ENCODE measurements at places on chromosomes 2 and 18.

DNA sequence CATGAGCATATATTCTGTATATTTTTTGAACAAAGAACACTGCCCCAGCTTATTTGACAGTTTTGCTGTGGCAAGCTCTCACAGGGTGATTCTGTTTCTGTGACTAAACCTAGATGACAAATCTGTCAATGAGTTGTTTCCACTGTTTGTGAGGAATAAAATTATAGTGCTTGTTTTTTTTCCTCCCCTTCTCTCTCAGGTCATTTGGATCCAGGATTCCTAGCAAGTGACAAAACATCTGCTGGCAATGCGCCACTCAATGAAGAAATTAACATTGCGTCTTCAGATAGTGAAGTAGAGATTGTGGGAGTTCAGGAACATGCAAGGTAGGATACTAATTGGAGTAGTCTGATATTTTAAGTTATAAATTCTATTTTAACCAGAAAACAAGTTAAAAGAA is 149.3 kb downstream of the HAUS1 start:
- no peak for DNase-seq

- no peak for DNase-seq
Measured at GRCh38 chr2:238895891-238896600, 48.2 kb downstream of the TWIST2 start.

DNA sequence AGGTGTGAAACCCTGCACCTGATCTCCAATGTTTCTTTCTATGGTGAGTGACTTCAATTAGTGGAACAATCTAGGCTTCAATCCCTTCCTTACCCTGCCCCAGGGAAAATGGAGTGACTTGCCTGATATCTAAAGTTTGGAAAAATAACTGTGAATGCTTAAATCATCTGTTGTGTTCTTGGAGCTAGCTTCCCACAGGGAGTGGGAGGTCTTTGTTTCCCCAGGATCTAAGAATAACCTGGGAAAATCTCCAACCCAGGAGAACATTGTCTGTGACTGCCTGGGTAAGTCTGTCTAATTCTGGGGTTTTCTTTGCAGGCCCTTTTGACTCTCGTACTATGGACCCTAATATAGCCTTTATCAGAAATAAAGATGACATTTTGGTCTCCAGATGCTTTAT is 13.6 kb upstream of the LDAH start:
- DNase-seq = no peak

DNA sequence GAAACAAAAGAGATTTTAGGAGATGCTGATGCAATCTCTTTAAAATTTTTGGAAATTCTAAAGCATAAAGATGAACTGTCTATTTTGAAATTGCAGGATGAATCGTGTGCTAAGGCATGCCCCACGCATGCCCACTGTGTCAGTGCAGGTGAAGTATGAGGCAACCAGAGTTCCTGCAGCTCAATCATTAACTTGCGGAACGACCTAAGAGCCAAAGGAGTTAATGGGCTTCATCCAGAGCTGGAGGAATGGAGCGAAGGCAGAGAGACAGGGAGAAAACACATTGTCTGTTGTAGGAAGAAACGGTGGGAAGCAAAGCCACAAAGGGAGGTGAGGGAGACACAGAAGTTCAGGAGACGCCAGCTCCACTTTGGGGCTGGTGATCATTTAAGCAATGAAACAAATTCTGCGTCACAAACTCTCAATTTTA is 265.2 kb downstream of the CCDC85A start:
- DNase-seq = no peak

DNA sequence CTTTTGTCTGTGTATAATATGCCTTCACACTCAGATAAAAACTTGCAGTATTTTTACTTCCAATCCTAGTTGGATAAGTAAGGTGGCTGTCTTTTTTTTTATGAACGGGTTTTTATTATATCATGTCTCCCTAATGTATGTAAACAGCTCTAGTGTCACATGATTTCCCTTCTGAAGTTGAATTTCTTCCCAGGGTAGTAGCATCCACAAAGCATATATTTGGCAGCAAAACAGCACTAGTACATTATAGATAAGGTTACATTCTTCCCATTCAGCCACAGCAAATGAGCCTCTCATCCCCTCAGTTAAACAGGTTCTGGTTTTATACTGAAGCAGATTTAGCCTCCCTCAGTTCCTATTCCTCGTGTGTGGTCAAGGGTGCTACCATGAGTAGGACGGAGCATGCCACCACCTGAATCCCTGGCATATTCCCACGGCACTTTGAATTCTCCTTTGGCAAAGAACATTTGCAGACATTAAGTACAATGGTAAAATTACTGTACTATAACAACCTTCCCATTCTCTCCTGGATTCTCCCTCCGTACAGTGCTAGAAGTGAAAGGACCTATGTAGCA is 15.4 kb upstream of the DTNA start:
- DNase-seq = no peak

GRCh38 chr2:48693066-48693465 is 62.5 kb downstream of the LHCGR start:
- DNase-seq = no peak

GRCh38 chr18:76903386-76903785 is 81.0 kb downstream of the ZNF236 start:
- DNase-seq = no peak

- no peak for DNase-seq
Measured at GRCh38 chr2:230908595-230909191, 16.3 kb downstream of the GPR55 start.

DNA sequence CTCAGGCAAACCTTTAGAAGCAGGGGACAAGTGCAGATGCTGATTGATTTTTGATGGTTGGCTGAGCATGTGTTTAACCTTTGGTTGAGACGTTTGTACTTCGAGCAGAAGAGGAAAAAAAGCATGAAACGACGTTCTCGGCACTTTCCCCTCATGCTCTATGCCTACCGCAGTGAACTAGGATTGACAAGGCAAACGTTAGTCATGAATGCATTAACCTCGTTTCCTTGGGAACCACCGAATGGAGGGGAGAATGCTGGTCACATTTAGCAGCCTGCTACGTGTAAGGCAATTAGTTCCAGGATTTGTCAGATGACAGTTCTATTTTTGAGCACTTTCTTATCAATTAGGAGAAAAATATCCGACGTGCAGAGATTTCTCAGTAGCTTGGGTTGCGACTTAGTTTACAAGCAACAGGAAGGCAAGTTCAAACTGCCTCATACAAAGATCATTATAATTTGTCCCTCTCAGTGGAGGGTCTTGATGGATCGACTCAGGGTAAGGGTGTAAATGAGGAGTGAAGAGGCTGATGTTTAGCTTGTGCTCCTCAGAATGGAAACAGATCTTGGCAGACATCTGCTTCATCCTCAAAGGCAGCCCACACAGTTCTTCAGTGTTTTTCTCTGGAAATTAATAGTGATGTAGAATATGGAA is 47.4 kb upstream of the GPR45 start:
- DNase-seq = no peak

GRCh38 chr2:145752091-145752806 is 1232.3 kb upstream of the ZEB2 start:
- peak; percentile 31 for DNase-seq
